Stimulated activated CD4-positive, alpha-beta T cell treated with anti-CD3 and anti-CD28 coated beads, Interleukin-2, amount 100 ng/mL, for 4 hours (primary cell): ENCODE measurements at places on chromosomes 2 and 18.

GRCh38 chr2:54564439-54564838 is 108.3 kb downstream of the SPTBN1 start:
- DNase-seq = no peak

DNA sequence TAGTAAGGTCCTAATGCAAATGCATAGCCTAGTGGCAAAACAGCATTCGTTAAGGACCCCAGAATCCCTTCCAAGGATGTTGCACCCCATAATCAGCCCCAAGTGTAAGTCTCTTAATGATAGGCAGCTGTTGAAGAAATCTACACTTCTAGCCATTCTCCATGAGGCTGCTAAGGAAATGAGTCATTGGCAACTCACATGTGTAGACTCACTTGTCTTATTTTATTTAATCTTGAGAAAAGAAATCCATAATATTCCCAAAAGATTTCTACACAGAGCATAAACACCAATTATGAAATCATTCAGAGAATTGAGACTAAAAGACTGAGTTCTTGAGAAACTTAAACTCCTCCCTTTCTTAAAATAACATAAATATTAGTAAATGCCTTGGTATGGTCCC is 52.4 kb downstream of the AKAIN1 start:
- DNase-seq = no peak

DNA sequence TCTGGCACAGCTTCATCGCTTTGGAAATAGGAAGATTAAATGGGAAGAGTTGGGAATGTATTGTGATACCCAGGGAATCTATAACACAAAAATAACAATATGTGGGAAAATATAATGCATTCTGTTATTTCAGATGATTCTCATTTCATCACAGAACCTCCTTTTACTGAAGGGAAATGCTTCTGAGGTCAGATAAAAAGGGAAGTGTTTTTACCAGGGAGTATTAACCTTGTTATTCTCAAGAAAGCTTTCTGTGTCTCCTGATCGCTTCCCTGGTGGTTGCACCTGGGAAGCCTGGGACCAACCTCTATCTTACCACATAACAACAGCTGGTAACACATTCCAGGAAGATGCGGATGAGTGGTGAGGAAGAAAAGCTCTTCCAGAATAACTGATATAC is 47.2 kb downstream of the SCG2 start:
- no peak for DNase-seq

- DNase-seq = no peak
These were observed 23.2 kb upstream of the CABYR start for GRCh38 chr18:24115628-24116027.

DNA sequence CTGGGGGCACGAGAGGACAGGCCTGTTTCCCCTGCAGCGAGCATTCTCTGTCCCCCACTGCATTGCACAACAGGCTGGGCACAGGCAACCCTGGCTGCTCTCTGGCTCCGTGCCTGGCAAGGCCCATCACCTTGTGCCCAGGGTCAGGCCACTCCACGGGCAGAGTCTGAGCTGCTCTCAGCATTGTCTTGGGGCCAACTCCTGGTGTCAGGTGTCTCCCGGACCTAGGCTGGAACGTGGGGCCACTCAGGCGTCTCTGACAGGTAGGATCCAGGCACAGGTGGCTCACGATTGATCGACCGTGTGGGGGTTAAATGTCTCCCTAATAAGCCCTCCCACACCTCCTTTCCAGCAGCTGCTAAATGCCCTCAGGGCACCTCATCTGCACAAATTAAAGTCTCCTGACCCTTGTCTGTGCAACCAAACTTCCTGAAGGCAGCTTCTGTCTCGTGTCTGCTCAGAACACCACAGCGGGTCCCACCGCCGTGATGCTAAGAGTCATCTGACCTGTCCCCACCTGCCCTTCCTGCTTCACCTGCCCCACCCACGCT is 66.6 kb upstream of the GPC1 start:
- DNase-seq = no peak

GRCh38 chr2:47223980-47224379 is 68.9 kb upstream of the STPG4 start:
- DNase-seq = no peak

GRCh38 chr2:240393831-240394410 is 41.5 kb upstream of the GPC1 start:
- DNase-seq = no peak

DNA sequence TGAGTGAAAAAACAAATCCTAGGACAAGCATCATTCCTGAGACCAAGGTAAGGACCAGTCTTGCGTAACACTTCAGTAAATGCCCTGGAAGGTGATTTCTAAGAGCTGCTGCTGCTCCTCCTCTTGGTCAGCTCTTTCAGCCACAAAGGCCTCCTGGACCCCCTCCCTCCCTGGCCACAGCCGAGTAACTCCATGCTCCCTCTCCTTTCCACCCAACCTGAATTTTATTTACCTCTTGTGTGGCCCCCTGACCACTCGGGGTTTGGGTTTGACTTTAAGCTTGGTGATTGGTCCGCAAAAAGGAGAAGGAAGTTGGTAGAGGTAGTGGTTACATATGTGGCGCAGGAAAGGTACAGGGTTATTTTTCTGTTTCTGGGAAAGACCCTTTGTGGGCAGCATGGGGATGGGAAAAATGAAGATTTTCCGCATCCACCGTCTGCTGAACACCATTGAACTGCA is 9.2 kb downstream of the HTRA2 start:
- no peak for DNase-seq

DNA sequence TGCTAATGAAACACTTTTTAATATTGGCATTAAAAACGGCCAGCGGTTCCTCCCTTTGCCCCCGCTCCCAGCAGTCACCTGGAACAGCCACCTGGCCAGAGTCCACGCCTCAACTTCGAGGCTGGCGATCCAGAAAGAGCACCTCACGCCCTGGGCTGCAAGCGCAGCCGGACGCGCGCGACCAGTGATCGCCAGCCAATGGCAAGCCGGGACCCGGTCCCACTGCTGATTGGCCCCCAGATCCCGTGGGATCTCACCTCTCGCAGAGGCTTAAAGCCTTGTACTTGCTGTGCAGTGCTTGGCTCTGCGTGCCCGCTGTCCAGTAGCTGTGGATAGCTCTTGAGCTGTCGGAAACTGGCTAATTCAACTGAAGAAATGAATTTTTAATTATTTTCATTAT is 4.1 kb upstream of the RBM45 start:
- DNase-seq = no peak

DNA sequence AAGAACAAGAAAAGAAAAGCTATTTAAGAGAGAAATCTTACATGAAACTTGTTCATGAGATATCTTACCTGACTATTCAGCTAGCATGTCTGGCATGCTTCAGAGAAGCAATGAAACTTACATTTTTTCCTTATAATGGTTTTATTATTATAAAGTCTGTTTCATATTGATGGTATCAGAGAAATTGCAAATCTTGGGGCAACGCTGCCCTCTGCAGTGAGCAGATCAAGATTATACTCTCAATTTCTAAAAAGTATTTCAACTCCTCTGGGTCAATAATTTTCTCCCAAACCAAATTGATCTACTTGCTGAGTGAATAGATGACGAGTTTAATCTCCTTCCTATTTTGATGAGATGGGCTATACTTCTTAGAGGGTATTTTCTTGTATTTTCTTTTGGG is 235.6 kb downstream of the NUP35 start:
- no peak for DNase-seq

DNA sequence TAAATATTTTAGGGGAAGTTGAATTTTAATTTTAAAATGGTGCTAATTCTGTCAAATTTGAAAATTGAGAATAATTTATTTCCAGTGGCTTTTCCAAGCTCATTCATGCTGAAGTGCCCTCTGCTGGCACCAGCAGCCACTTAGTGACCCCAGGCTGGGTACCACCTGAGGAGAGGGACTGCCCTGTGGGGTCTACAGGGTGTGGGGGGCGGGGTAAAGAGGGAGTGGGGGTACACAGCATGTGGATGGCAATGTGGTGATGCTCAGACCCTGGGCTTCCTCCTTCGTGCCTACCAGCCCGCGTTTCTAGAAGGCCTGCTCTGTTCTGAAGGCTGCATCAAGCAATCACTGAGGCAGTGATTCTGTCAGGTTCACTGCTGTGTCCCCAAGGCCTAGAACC is 45.1 kb upstream of the SCLY start:
- DNase-seq = no peak

DNA sequence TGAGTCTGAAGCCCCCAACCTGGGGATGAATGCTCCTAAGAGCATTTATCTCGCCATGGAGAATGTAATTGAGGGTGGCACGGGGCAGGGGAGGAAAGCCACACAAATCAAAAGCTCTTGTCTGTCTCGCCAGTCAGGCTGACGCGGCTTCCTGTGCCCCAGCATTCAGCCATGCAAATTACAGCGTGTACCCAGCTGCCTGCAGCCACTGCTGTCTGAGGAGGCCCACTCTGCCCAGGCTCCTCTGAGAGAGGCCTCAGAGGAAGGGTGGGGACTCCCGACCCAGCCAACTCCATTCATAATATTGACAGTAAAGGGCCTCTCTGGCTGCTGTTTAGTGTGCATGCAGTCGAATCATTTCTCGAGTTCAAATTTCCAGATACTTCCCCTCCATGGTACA is 22.0 kb downstream of the SMAD7 start:
- DNase-seq = peak; percentile 55

DNA sequence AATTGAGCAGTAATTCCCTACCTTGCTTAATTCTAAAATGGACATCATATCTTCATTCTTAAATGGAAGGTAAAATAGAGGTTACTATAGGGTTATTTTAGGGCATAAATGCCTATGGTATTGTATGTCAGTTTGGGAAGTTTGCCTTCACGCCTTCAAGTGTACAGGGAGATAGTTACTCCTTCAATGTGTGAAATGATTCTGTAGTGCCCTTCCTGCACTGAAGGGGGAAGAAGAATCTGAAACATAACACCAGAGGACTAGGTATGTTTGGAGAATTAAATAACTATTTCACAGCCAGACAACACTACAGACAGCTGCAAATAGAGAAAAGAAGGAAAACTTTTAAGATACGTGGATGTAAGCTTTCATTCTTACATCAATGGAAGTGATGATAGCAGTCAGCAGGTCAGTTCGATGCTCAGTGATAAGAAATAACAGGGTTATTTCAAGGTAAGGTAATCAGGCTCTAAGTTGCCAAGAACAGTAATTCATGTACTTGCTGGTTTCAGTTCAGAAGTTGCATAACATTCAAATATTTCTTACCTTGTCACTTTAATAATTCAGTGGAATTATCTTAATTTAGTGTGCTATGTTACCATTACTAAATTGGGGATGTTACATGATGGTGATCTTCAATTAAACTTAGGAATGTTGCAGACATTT is 4.0 kb downstream of the PKP4 start:
- no peak for DNase-seq

DNA sequence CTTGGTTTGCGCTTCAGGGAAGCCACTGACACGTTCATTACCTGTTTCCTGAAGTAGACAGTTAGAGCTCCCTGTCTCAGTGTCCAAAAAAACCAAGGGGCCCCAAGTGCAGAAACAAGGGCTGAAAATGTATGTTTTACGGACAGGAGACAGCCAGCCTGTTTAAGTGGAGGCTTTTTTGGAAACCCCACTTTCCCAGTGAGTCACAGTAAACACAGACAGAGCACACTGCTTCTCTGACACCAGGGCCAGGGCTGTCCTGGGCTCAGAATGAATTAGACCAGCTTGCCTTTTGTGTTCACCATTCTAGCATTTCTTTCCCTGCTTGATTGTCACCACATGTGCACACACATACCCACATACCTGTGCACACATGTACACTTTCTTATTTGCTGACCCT is 128.6 kb downstream of the SH3RF3 start:
- no peak for DNase-seq

DNA sequence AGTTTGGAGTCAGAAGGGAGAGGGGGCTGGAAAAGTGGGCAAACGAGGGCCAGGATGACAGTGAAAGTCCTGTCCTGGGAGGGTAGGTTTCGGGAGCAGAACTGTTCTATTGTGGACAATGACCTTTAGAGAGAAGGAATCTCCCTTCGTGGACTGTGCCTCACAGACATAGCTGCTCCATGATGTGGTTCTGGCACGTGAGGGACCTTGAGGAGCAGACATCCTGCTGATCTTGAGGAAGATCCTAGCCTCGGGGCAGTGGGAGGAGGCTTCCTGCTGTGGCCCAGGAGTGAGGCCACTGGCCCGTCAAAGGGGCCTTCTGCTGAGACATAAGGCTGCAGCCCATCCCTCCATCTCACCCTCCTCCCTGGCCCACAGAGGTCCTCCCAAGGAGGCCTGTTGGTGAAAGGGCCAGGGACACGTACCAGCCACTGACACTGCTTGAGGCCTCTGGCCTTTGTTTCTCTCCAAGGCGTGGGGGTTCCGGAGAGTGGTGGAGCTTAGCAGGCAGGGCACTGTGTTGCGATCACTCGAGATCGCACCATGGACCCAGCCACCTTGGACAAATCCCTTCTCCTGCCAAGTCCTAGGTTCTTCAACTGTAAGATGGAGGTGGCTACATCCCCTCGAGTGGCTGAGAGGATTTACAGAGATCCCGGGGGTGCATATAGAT is 167.2 kb downstream of the CELF4 start:
- no peak for DNase-seq

GRCh38 chr2:239249776-239250175 is 151.0 kb downstream of the HDAC4 start:
- no peak for DNase-seq

DNA sequence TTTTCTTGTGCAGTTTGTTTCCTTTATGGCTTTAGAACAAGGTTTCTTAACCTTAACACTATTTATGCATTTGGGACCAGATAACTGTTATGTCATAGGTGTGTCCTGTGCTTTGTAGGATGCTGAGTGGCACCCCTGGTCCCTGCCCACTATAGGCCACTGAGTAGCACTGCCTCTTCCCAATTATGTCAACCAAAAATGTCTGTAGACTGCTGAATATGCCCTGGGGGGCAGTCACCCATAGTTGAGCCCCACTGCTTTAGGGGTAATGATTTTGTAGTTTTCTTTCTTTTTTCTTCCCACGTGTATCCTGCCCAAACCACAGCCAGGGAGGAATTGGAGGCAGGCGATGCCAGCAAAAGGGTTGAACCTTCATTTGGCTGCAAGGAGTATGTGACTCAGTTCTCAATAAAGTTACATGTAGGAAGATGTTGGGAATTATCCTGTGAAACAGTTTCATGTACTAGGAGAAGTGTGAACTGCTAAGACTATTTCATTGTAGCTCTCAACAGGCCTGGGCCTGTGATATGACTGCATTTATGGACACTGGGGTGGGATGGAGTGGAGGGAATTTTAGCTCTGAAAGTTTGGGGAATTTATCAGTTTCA is 65.7 kb downstream of the FMNL2 start:
- DNase-seq = no peak

GRCh38 chr2:182359027-182359989 is 67.5 kb downstream of the PDE1A start:
- no peak for DNase-seq

GRCh38 chr2:174694196-174694878 is 69.9 kb downstream of the CHRNA1 start:
- no peak for DNase-seq

DNA sequence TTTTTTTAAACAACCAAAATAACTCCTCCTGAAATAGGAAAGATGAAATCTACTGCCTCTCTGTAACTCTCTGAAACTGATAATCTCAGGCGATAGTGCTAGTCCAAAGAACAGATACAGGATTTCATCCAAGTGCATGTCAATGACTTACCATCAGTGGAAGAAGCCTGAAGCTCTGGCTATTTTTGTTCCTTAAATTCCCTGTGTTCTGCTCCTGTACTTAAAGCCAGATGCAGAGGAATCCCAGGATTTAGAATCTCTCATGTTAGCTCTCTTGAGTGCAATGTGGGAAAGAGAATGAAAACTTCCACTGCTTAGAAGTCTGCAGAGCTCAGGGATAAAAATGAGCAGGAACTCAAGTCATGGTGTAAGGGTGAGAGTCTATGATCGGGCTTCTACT is 291.9 kb downstream of the TCF4 start:
- no peak for DNase-seq
